ENCODE measurements at places on chromosomes 3 and 15.

- no peak for DNase-seq
Measured at GRCh38 chr15:66167854-66168253, 85.7 kb downstream of the MEGF11 start.

- no peak for DNase-seq
Measured at GRCh38 chr3:179716226-179716625, 63.4 kb downstream of the USP13 start.

- no peak for DNase-seq
Measured at GRCh38 chr3:169118666-169119370, 544.7 kb downstream of the MECOM start.

DNA sequence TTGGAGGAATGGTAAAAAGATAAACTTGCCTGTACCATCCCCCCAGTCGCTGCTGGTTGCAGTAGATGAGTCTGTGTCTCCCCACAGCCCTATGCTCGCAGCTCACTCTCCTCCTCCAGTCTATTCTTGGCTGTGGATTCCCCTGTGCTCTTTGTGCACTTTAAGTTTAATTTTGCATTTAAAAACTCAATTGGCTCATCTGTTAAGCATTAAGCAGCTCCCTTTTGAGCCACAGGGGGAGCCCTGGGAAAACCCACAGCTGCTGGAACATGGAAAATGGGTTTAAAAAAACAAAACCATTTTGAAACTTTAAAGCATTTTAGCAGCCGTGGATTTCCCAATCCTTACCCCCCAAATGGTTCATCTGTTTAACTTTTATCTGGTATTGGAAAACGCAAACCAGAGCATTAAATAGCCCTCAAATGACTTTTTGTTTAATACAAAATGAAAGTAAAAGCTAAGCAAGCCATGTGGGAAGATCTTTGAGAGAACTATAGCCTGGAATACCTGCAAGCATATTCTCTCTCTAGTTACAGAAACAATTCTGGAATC is 536.9 kb downstream of the ZIC1 start:
- no peak for DNase-seq

DNA sequence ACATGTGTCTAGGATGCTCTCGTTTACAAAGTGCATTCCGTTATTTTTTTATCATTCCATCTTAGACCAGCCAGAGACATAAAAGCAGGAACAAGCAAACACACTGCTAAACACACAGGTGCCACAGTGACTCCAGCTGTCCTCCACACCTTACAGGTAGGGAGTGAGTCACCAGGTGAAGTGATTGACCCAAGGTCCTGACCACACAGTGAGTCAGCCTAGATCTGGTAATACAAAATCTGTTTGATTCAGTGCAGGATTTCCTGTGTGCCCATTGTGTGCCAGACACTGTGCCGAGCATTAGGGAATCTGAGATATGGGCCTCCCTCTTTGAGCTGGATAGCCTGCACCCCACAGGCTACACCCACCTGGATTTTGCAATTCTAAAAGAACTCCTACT is 16.7 kb upstream of the BFSP2 start:
- no peak for DNase-seq

GRCh38 chr15:38424101-38424552 is 29.8 kb upstream of the FAM98B start:
- no peak for DNase-seq

DNA sequence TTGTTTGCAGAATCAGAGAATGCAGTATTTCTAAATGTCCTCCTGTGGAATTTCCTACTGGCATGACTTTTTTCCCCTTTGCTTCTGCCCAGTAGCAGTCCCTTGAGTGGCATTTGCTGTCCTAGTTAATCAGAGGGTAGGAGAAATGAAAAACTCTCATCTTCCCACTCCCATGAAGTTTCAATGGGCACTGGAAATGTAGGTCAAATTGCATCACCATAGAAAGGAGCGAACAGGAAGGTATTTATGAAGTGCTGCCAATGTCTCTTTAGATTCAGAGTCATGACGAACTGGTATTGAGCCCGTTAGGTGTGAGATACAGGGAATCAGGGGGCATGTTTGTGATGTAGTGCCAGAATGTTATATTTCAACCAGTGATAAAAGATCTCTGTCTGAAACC is 23.2 kb downstream of the ATXN7 start:
- no peak for DNase-seq

GRCh38 chr3:141979050-141979671 is 102.7 kb downstream of the ATP1B3 start:
- no peak for DNase-seq

DNA sequence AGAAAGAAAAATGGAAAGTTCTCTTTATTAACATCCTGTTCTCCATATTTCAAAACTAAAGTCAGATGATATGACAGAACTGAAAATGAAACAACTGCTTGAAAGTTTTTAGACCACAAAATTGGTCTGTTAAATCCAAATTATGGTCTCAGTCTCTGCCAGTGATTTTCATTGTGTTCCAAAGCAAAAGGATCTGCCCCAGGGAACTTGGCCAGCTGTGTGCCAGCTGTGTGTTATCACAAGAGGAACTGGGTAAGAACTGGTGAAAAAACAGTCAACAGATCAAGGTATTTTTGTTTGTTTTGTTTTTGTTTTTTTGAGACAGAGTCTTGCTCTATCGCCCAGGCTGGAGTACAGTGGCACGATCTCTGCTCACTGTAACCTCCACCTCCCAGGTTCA is 323.3 kb downstream of the CTNNB1 start:
- no peak for DNase-seq

- no peak for DNase-seq
Measured at GRCh38 chr15:85597155-85597815, 197.4 kb downstream of the KLHL25 start.

DNA sequence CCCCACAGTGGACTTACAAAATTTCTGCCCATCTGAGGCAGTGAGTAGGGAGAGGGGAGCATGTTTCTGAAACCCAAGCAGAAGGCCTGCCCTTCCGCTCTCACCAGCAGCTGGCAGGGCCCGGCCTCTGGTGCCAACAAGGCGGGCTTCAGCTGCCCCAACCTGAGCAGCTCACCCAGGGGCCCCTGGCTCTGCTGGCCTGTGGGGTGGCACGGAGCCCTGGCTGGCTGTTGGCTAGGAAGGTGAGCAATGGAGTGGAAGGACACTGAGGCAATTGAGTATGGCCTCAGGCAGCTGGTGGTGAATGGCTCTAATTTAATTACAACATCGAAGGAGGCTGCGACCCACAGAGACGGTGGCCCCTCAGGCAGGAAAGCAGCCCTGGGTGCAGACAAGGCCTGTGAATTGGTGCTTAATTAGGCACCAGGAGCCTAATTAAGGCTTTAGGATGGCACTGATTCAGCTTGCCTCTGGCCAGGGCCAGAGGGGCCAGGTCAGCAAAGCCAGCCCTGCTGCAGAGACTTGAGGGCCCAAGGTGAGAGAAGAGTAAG is 60.9 kb downstream of the ST8SIA2 start:
- no peak for DNase-seq

DNA sequence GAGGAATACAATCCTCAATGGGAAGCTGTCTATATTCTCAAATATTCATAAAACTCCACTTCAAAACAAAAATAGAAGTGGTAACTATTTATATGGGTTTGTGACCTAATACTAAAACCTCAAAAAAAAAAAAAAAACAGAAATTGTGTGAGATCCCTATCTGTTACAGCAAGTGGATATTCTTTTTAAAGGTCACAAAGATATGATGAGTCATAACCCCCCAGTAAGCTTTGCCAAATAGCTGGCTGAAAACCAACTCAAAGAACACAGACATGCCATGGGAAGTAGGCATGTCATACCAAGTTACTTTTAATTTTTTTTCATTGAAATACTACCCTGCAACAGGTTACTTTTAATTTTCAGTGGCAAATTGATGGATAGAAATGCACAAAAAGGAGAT is 62.5 kb downstream of the CBLB start:
- DNase-seq, result peak; percentile 22

DNA sequence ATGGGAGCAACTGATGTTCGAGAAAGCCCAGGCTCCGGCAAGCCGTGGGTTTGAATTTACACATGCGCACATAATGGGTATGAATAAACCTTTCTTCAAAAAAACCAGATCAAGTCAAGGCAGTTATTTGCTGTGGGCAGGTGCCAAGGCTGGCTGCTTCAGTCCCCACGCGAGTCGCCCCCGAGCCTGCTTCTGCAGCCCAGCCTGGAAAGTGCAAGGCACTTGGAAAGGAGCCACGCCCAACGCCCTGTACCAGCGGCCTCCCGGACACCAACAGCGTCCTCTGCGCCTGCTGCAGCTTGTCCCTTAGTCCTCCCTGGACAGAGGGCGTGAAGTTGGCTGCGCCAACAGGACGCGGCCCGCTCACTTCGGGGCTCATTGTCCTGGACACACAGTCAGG is 68.9 kb downstream of the KLF15 start:
- no peak for DNase-seq

DNA sequence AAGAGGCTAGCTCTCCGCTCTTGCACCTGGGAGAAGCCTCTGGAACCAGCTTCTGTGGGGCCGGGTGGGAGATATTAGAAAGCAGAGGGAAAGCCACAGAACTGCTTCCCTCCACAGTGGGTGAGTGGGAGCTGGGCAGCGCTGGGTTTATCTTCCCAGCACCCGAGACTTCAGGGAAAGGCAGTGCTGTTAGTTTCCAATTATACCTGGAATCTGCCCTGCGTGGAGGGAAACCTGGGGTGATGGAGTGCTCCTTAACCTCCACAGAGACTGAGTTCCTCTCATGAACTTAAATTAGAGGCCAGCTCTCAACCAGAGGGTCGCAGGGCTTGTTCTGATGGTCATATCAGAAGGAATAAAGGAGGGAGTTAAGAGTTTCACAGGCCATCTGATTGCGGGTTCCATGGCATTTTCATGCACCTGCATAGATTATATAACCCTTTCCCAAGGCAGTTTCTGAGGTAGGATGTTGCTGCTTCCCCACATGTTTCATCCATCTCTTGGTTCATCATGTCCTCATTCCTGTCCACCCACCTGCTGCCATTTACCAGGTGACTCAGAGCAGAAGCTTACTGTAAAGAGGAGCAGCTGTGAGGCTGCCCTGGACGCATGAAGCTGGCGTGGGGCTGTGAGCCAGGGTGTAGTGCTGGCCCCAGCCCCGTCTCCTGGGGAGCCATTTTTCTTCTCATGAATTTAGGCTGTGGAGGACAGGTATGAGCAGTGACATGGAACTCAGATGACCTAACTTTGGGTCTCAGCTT is 42.5 kb downstream of the CA12 start:
- DNase-seq, result no peak

- DNase-seq, result no peak
Measured at GRCh38 chr3:37217098-37217849, 42.9 kb upstream of the LRRFIP2 start.

DNA sequence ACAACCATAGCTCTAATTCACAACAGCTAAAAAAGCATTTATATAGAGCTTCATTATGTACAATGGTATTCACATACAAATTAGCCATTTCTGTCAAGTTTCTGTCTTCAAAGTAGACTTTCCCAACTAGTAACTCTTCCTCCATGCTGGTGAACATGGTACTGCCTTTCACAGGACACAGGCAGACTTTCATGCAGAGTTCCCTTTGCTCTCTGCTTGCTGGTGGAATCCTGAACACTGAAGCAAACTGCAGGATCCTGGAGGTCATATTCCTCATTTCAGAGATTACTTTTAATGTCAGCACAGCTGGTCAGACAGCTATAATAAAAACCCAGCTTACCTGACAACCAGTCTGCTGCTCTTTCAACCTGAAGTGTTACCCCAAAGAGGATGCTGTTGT is 53.6 kb downstream of the TASOR start:
- DNase-seq, result no peak

DNA sequence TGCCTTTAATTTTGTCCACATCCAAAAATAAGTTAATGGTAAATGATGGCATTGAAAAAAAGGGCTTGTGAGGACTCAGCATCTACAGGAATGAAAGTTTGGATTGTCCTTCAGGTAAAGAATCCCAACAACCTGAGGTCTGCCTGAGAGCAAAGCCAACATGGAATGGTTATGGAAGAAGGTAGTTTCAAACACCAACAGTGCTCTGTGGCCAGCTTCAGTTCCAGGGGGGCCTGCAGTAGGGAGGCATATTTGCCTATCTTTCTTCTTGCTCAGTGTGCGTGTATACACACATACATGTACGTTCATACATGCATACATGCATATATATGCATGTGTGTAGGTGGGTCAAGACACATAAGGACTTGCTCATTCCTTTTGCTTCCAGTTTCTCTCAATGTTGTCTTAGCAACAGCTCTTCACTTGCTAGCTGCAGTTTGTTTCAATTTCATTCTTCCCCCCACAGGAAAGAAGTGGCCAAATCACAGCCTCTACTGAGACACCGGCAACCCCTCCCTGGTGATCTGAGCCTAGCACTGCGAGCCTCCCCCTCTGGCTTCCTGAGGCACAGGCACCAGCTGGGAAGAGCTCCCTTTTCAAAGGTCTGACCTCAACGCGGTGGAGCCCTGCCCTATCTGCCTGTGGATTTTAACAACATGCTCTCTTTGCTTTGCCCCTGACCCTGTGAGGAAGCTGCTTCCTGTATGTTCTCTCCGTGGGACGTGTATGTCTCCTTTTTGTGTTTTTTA is 146.2 kb downstream of the KLF13 start:
- peak; percentile 28 for DNase-seq

GRCh38 chr3:178537122-178537705 is 978 bp downstream of the KCNMB2 start:
- no peak for DNase-seq

DNA sequence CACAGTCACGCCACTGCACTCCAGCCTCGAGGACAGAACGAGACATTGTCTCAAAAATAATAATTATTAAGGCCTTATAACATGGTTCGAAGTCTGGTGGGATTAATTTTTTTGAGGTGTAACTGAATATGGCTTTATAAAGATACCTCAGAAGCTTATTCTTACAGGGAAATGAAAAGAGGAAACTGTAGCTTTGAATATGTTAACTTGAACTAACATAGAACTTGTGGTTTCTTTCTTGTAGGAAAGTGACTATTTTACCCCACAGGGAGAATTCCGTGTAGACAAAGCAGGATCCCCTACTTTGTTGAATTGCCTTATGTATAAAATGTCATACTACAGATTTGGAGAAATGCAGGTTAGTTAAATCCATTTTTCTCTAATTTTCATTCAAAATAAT is 96.3 kb downstream of the STT3B start:
- DNase-seq, result no peak

GRCh38 chr3:10495003-10495402 is 10.4 kb downstream of the ATP2B2 start:
- no peak for DNase-seq

All from effector CD4-positive, alpha-beta T cell (primary cell).